ENCODE measurements at places on chromosomes 5 and 9. TPM values are rescaled to one million over a fixed set of nuclear protein-coding genes. Genes with fewer than 3 reads are reported as not detected.

CCDC180 gene
- total RNA-seq = 9.1 TPM

GRCh38 chr9:132474253-132474652 is 64.2 kb downstream of the CFAP77 start:
- no peaks in the 10 kb centered on the region for H3K4me1 ChIP-seq
- no peak for DNase-seq
- no peak overlapping the region for H3K4me3 ChIP-seq
- no peaks in the 10 kb centered on the region for H3K27me3 ChIP-seq
- no peaks in the 10 kb centered on the region for H3K36me3 ChIP-seq

- H3K27ac ChIP-seq = no peak overlapping the region
- no peak for DNase-seq
- peaks cover 10% of the 10 kb centered on the region for H3K27me3 ChIP-seq
- no peak overlapping the region for H3K4me3 ChIP-seq
Measured at GRCh38 chr9:99783799-99784198, 37.9 kb upstream of the NR4A3 start.

- peaks cover 1% of the 10 kb centered on the region for H3K27me3 ChIP-seq
- H3K4me1 ChIP-seq = peaks cover 9% of the 10 kb centered on the region
- H3K4me3 ChIP-seq = no peak overlapping the region
- DNase-seq = no peak
- no peaks in the 10 kb centered on the region for H3K36me3 ChIP-seq
- no peak overlapping the region for H3K27ac ChIP-seq
Measured at GRCh38 chr5:53045263-53045662, 56.1 kb downstream of the ITGA2 start.

LCN6 gene
- not detected for total RNA-seq

- no peak overlapping the region for H3K27ac ChIP-seq
- peaks cover 14% of the 10 kb centered on the region for H3K4me1 ChIP-seq
- H3K36me3 ChIP-seq = peaks cover 37% of the 10 kb centered on the region
- no peak for DNase-seq
- H3K27me3 ChIP-seq = no peaks in the 10 kb centered on the region
Measured at GRCh38 chr5:80198399-80198798, 57.4 kb downstream of the SERINC5 start.

DNA sequence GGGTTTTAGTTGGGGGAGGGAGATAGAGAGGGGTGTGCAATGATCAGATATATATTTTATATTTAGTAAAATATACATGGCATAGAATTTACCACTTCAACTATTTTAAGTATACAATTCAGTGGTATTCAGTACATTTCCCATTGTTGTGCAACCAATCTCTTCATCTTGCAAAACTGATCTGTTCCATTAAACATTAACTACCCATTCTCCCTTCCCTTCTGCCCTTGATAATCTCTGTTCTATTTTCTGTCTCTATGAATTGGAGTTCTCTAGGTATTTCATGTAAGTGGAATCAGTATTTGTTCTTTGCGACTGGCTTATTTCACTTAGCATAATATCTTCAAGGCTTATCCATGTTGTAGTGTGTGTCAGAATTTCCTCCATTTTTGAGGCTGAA is 38.6 kb downstream of the TGFBI start:
- H3K4me3 ChIP-seq = no peak overlapping the region
- no peaks in the 10 kb centered on the region for H3K36me3 ChIP-seq
- no peaks in the 10 kb centered on the region for H3K4me1 ChIP-seq
- no peaks in the 10 kb centered on the region for H3K27me3 ChIP-seq
- DNase-seq = no peak

GRCh38 chr9:77588271-77588937 is 59.7 kb downstream of the GNA14 start:
- H3K27me3 ChIP-seq = no peaks in the 10 kb centered on the region
- peaks cover 3% of the 10 kb centered on the region for H3K4me1 ChIP-seq
- no peak for DNase-seq

- no peaks in the 10 kb centered on the region for H3K27me3 ChIP-seq
- no peak for DNase-seq
- H3K4me3 ChIP-seq = no peak overlapping the region
- H3K36me3 ChIP-seq = no peaks in the 10 kb centered on the region
Measured at GRCh38 chr5:107860044-107860443, 189.3 kb upstream of the EFNA5 start.

SPATA6L gene
- total RNA-seq = 2.5 TPM

DNA sequence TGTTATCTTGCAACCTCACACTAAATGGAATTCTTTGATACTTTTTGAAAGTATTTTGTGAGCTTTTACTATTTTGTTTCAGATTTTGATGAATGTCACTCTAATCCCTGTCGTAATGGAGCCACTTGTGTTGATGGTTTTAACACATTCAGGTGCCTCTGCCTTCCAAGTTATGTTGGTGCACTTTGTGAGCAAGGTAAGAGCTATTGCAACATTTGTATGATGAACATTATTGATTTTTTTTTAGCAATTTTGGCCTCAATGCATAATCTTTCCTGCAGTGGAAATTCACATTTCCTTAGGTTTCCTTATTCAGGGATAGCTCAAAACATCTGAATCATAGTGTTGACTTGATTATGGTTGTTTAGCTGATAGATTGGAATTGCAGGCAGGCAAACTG is 76.3 kb downstream of the VCAN start:
- no peaks in the 10 kb centered on the region for H3K27me3 ChIP-seq
- H3K36me3 ChIP-seq = no peaks in the 10 kb centered on the region
- no peak for DNase-seq
- H3K27ac ChIP-seq = no peak overlapping the region

SLC25A2 gene
- total RNA-seq = 0.74 TPM

GRCh38 chr5:75907651-75908050 is 175.5 kb upstream of the SV2C start:
- no peaks in the 10 kb centered on the region for H3K36me3 ChIP-seq
- no peak for DNase-seq
- H3K27ac ChIP-seq = no peak overlapping the region

TMED9 gene
- 63.2 TPM for total RNA-seq

- DNase-seq = no peak
- H3K27ac ChIP-seq = no peak overlapping the region
- no peaks in the 10 kb centered on the region for H3K36me3 ChIP-seq
- H3K4me3 ChIP-seq = no peak overlapping the region
Measured at GRCh38 chr9:74379718-74380117, 117.4 kb upstream of the RORB start.

DNA sequence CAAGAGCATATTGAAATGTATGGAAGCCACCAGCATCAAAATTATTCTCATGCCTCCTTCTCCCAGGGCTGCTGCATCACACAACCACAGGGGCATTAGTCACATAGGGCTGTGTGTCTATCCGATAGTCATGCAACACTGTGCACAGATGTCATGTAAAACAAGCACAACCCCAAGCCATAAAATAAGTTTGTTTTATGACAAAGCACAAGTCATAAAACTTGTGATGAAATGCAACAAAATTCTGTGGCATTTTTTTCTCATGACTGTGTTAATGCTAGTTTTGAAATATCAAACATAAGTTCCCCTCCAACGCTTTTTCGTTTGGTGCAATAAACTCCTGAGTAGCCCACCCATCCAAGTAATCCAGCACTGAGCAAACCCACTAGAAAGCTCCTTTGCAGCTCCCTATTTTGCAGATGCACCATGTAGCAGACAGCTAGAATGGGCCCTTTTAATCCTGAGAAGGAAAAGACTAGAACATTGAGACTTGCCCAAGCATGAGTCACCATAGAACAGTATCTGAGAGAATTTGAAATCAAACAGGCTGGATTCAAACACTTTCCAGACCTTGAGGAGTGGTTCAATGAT is 93.3 kb upstream of the ZNF366 start:
- DNase-seq = no peak
- H3K27ac ChIP-seq = no peak overlapping the region
- H3K27me3 ChIP-seq = no peaks in the 10 kb centered on the region
- no peak overlapping the region for H3K4me3 ChIP-seq
- no peaks in the 10 kb centered on the region for H3K36me3 ChIP-seq

FYB1 gene
- 639 TPM for total RNA-seq

Data from CD4-positive, CD25-positive, alpha-beta regulatory T cell (primary cell).